ENCODE measurements at places on chromosomes 6 and 20. TPM values are rescaled to one million over a fixed set of nuclear protein-coding genes. Genes with fewer than 3 reads are reported as not detected.

DNA sequence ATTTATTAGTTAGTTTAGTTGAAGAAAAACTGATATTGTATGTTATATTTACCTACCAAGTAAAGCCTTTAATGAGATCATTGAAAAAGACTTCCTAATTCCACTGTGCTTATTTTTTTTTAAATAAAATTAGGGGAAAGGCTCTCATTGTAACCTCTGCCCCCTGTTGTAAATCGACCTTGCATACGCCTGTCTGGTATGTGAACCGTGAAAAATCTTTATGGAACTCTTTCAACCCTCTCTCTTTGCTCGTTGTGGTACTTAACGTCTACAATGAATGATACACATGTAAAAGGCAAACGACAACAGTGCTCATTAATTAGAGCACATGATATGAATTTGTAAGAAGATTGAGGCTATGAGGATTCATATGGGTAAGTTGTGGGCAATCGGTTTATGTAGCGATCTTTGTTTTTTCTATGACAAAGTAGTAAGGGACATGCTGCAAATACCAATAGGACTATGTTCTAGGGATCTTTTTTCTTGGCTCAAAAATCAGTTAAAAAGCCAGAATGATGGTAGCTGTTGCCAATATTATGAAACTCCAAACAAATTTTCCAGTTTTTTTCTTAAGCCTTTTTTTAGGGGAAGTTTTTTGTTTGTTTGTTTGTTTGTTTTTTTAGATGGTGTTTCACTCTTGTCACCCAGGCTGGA lies 119.0 kb upstream of the MCHR2 start:
- no peak overlapping the region for H3K4me3 ChIP-seq
- no peaks in the 10 kb centered on the region for H3K4me1 ChIP-seq
- no peak overlapping the region for H3K27ac ChIP-seq

DNA sequence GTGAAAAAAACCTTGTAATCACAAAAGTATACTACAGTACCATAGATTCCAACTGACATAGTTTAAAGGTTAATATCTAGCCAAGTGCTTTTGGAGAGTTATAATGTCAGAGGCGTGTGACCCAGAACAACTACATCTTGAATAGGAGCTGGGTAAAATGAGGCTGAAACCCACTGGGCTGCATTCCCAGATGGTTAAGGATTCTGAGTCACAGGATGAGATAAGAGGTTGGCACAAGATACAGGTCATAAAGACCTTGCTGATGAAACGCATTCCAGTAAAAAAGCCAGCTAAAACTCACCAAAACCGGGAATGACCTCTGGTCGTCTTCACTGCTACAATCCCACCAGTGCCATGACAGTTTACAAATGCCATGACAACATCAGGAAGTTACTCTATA lies 22.4 kb upstream of the KIAA0408 start:
- H3K27me3 ChIP-seq = no peaks in the 10 kb centered on the region
- H3K27ac ChIP-seq = no peak overlapping the region
- H3K4me1 ChIP-seq = peaks cover 33% of the 10 kb centered on the region
- H3K4me3 ChIP-seq = no peak overlapping the region
- no peak for DNase-seq

GRCh38 chr20:38536310-38536709 lies 44.7 kb upstream of the ADIG start:
- H3K27ac ChIP-seq = peak overlapping the region; percentile 63
- peaks cover 12% of the 10 kb centered on the region for H3K4me1 ChIP-seq
- peaks cover 91% of the 10 kb centered on the region for H3K36me3 ChIP-seq
- no peak overlapping the region for H3K4me3 ChIP-seq

DNA sequence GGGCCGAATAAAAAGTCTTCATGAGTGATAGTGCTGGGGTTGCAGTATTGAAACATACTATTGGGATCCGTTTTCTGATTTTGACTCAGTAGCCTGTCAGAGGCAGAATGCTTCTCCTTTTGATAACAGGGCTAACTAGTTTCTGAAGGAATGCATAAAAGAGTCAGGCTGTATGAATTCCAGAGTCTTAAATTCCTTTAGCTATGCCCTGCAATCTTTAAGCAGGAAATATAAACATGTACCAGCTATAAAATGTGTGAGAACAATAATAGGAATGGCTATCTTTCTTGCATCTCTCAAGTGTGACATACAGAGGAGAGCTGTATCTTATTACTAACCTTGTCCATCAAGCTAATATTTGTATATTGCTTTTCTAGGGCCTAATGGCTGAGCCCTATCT lies 917.1 kb downstream of the KIF16B start:
- H3K27ac ChIP-seq = no peak overlapping the region
- no peaks in the 10 kb centered on the region for H3K4me1 ChIP-seq
- DNase-seq = no peak
- H3K27me3 ChIP-seq = no peaks in the 10 kb centered on the region
- H3K36me3 ChIP-seq = no peaks in the 10 kb centered on the region
- H3K4me3 ChIP-seq = no peak overlapping the region

DNA sequence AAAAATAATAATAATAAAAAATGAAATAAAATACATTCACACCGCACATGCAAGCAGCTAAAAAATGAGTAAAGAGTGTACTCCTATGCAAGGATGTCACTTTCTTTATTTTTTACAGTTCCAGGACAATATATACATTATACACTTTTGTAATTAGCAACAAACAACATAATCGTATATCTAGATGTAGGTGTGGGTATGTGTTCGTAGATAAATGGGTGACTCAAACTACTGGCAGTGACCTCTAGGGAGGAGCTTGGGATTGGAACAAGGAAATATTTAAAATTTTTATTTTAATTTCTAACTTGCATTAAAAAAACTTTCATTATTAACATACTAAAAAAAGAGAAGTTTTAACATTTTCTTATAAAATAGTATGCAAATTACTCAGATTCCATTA lies 86.1 kb upstream of the MYLIP start:
- H3K4me1 ChIP-seq = no peaks in the 10 kb centered on the region
- no peak overlapping the region for H3K27ac ChIP-seq
- no peak overlapping the region for H3K4me3 ChIP-seq
- no peaks in the 10 kb centered on the region for H3K27me3 ChIP-seq

GRCh38 chr6:140105857-140106256 lies 731.4 kb upstream of the CITED2 start:
- H3K27ac ChIP-seq = no peak overlapping the region
- H3K4me1 ChIP-seq = peaks cover 14% of the 10 kb centered on the region
- H3K27me3 ChIP-seq = no peaks in the 10 kb centered on the region
- no peaks in the 10 kb centered on the region for H3K36me3 ChIP-seq

DNA sequence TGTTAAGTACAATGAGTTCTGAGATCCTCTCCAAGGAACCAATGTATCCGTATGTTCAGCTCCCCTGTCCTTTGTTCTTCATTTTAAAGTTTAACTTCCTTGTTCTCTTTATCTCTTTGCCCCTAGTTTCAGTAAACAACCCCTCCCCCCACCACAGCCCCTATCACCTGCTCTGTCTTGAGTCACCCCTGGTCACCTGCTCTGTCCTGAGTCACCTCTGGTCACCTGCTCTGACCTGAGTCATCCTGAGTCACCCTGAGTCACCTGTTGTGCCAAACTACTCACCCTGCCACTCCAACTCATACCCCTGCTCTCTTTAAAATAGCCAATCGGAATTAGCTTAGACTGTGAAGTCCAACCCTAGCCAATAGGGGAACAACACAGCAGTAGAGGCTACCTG lies 288.7 kb upstream of the CDYL start:
- peak; percentile 39 for DNase-seq
- H3K27me3 ChIP-seq = no peaks in the 10 kb centered on the region
- H3K4me3 ChIP-seq = no peak overlapping the region
- H3K4me1 ChIP-seq = no peaks in the 10 kb centered on the region
- H3K36me3 ChIP-seq = no peaks in the 10 kb centered on the region

DNA sequence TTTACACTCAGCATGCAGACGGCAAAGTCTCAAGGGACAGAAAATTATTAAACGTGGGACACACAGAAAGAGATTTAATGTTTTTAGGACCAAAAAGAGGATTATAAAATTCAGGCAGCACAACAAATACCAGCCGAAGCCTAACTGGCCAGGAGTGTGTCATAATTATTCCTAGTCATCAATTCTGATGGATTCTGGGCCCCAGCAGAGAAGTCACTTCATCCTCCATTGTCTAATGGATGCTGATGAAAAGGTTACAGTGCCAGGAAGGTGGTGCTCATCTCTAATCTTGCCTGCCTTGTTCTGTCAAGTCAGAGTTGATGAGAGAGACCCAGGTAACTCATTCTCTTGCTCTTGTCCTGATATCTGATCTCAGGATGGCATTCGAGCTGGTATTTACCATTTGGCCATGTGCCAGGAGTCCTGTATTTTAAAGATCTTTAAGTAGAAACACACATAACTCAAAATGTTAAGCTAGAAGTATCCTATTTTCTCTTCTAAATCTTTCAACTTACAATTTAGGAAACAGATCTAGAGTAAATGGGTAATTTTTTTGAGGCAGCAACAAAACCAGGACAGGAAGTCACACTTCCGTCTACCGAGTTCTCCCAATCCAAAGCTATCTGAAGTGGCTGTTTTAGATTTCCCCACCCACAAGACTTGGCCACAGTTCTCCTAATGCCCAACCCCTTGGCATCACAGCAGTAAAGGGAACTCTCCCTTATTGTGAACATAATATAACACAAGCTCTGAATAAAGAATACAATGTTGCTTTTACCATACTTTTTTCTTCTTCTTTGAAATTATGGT lies 50.0 kb downstream of the ADAT2 start:
- H3K4me3 ChIP-seq = peak overlapping the region; percentile 31
- DNase-seq = peak; percentile 81
- no peaks in the 10 kb centered on the region for H3K27me3 ChIP-seq
- H3K27ac ChIP-seq = peak overlapping the region; percentile 92

DNA sequence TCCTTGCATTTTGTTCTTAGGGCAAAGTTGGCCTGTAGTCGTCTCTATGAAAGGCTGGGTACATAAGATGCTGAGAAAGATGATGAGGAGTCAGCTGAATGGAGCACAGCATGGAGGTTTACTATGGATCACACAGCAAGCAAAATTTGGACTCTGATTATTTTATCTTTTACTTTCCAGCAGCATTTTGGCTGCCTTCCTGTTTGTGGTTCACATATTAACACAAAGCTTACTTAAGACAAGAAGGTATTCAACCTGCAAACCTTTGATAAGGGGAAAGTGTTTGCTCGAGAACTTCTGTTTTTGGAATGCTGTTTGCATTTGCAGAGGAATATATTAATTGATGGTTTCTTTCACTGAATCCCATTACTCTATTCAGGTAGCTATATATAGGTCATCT lies 103.1 kb upstream of the ENPP5 start:
- no peak for DNase-seq
- peaks cover 10% of the 10 kb centered on the region for H3K27me3 ChIP-seq
- no peak overlapping the region for H3K27ac ChIP-seq

DNA sequence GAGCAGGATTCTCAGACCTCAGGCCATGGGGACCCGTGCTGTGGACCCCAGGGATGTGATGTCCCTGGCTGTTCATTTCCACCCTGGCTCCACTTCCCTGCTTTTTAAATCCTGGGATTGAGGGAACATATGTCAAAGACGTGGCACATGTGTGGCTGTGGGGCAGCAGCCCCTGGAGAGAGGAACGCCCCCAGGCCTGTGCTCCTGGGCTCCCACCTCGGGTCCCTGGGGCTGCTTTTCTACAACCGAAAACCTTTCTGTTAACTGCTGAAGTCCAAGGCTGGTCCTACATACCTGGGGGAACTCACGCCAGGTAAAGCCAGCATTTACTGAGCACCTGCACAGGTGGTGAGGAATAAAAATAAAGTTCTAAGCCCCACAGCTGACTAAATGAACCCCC lies 102.3 kb upstream of the FRMD1 start:
- H3K4me3 ChIP-seq = no peak overlapping the region
- no peaks in the 10 kb centered on the region for H3K4me1 ChIP-seq

- no peaks in the 10 kb centered on the region for H3K36me3 ChIP-seq
- DNase-seq = no peak
- H3K27ac ChIP-seq = no peak overlapping the region
- peaks cover 34% of the 10 kb centered on the region for H3K27me3 ChIP-seq
- H3K4me1 ChIP-seq = peaks cover 5% of the 10 kb centered on the region
Observed at GRCh38 chr6:155647354-155647753, 191.7 kb upstream of the NOX3 start.

GRCh38 chr6:111002350-111002749 lies 20.5 kb downstream of the RPF2 start:
- H3K4me1 ChIP-seq = no peaks in the 10 kb centered on the region
- H3K27ac ChIP-seq = no peak overlapping the region
- peaks cover 90% of the 10 kb centered on the region for H3K36me3 ChIP-seq
- no peak for DNase-seq
- H3K4me3 ChIP-seq = no peak overlapping the region

GRCh38 chr6:42099340-42100028 lies 42.9 kb downstream of the C6orf132 start:
- H3K4me3 ChIP-seq = peak overlapping the region; percentile 15
- no peaks in the 10 kb centered on the region for H3K27me3 ChIP-seq
- peak overlapping the region; percentile 46 for H3K27ac ChIP-seq
- peaks cover 10% of the 10 kb centered on the region for H3K36me3 ChIP-seq
- peak; percentile 97 for DNase-seq

GRCh38 chr6:163198396-163198795 lies 216.1 kb upstream of the QKI start:
- no peak overlapping the region for H3K4me3 ChIP-seq
- no peak for DNase-seq
- H3K36me3 ChIP-seq = no peaks in the 10 kb centered on the region

BMP5 gene
- not detected for total RNA-seq

B3GAT2 gene
- total RNA-seq = not detected

CDSN gene
- 0.16 TPM for total RNA-seq

CDYL gene
- 56.8 TPM for total RNA-seq

PDE7B gene
- total RNA-seq = 1.4 TPM

IPCEF1 gene
- not detected for total RNA-seq

TM9SF4 gene
- total RNA-seq = 52.3 TPM

NUS1 gene
- total RNA-seq = 59.4 TPM

DLK2 gene
- total RNA-seq = 30.2 TPM

All from MCF 10A (cell line).